CD4-positive, alpha-beta T cell (primary cell): ENCODE measurements at places on chromosomes 6 and 20. TPM values are rescaled to one million over a fixed set of nuclear protein-coding genes. Genes with fewer than 3 reads are reported as not detected.

The CDH4 gene
- 0.11 TPM for total RNA-seq

The SLC22A7 gene
- not detected for total RNA-seq

The TRIM38 gene
- total RNA-seq = 17.5 TPM

The MAD2L1BP gene
- total RNA-seq = 36.6 TPM

The ZNF311 gene
- 0.31 TPM for total RNA-seq

The PI3 gene
- not detected for total RNA-seq

The ZBTB46 gene
- total RNA-seq = 0.08 TPM

The E2F1 gene
- total RNA-seq = 1.2 TPM

The CDSN gene
- not detected for total RNA-seq

The TP53TG5 gene
- total RNA-seq = not detected

The FAM83B gene
- not detected for total RNA-seq

The RIN2 gene
- 0.33 TPM for total RNA-seq

The NKAPL gene
- total RNA-seq = not detected

The TSPO2 gene
- not detected for total RNA-seq

The MARCKS gene
- total RNA-seq = 0.63 TPM

The FOXP4 gene
- total RNA-seq = 3.7 TPM

The MYLK4 gene
- 1.6 TPM for total RNA-seq

The FUT9 gene
- total RNA-seq = not detected

The SAYSD1 gene
- total RNA-seq = 18.7 TPM

The TMEM244 gene
- total RNA-seq = not detected

The NR2E1 gene
- total RNA-seq = not detected

The PTCRA gene
- total RNA-seq = not detected

The TPX2 gene
- 0.89 TPM for total RNA-seq

The TDRD6 gene
- not detected for total RNA-seq

The IL17A gene
- not detected for total RNA-seq

The COL19A1 gene
- not detected for total RNA-seq

The GMPR gene
- 0.95 TPM for total RNA-seq

The REM1 gene
- not detected for total RNA-seq

The CDC25B gene
- total RNA-seq = 144 TPM

The HLA-DRB5 gene
- 12.6 TPM for total RNA-seq

The PPIL1 gene
- 2.2 TPM for total RNA-seq

The FOXF2 gene
- not detected for total RNA-seq

The IPCEF1 gene
- 96.8 TPM for total RNA-seq

The MYL9 gene
- total RNA-seq = not detected

The IL20RA gene
- total RNA-seq = not detected

The CRISP2 gene
- total RNA-seq = not detected

The TFAP2D gene
- total RNA-seq = not detected

The LTB gene
- total RNA-seq = 239 TPM

The BPIFA1 gene
- not detected for total RNA-seq

The MOG gene
- total RNA-seq = not detected

The CD93 gene
- 1.1 TPM for total RNA-seq

The LGSN gene
- total RNA-seq = not detected
